Aorta (tissue), 5 donors: ENCODE measurements at places on chromosomes 16 and 17. TPM values are rescaled to one million over a fixed set of nuclear protein-coding genes. Genes with fewer than 3 reads are reported as not detected.

The ZNF597 gene
- 2.9 TPM for total RNA-seq

The GINS2 gene
- total RNA-seq = 0.60 TPM

The PPP1R27 gene
- total RNA-seq = not detected

The GNGT2 gene
- total RNA-seq = 1.6 TPM

The TBC1D3H gene
- not detected for total RNA-seq

The G6PC1 gene
- not detected for total RNA-seq

The BRIP1 gene
- total RNA-seq = 0.75 TPM

The SLC13A2 gene
- total RNA-seq = not detected

The TNK1 gene
- 6.6 TPM for total RNA-seq

The TVP23A gene
- 0.58 TPM for total RNA-seq

The GPR139 gene
- total RNA-seq = not detected

The KRT39 gene
- total RNA-seq = not detected

The GPRC5B gene
- 10.3 TPM for total RNA-seq

The IRF8 gene
- total RNA-seq = 25.2 TPM

The APOH gene
- total RNA-seq = not detected

The CD300E gene
- total RNA-seq = 2.8 TPM

The KRTAP4-5 gene
- not detected for total RNA-seq

The KRTAP3-1 gene
- total RNA-seq = not detected

The NTN1 gene
- 90.4 TPM for total RNA-seq

The ABCA6 gene
- 200 TPM for total RNA-seq

The DNAAF1 gene
- 0.19 TPM for total RNA-seq

The ALG1 gene
- total RNA-seq = 15.6 TPM

The SLC16A6 gene
- 5.4 TPM for total RNA-seq

The LHX1 gene
- not detected for total RNA-seq

The CA4 gene
- 6.5 TPM for total RNA-seq

The CD79B gene
- 5.1 TPM for total RNA-seq

The RUNDC3A gene
- not detected for total RNA-seq

The RDM1 gene
- total RNA-seq = not detected

The ABI3 gene
- total RNA-seq = 8.8 TPM

The PRKCB gene
- total RNA-seq = 6.3 TPM

The SLC5A11 gene
- not detected for total RNA-seq

The RNF222 gene
- not detected for total RNA-seq

The TBC1D3C gene
- not detected for total RNA-seq

The PYDC1 gene
- total RNA-seq = not detected

The SLC52A1 gene
- not detected for total RNA-seq

The CDH5 gene
- total RNA-seq = 38.2 TPM

The KRT24 gene
- total RNA-seq = not detected

The COPRS gene
- 69.2 TPM for total RNA-seq

The SNAI3 gene
- 0.27 TPM for total RNA-seq

The RNF157 gene
- 1.7 TPM for total RNA-seq

The CMTM1 gene
- 1.7 TPM for total RNA-seq

The MGAT5B gene
- 0.51 TPM for total RNA-seq

The GUCY2D gene
- total RNA-seq = not detected

The LCMT1 gene
- 26.7 TPM for total RNA-seq
